Left forelimb (tissue), 1 donor: ENCODE measurements at places on chromosomes 6 and 20.

GRCh38 chr6:32163559-32164258 lies 686 bp upstream of the EGFL8 start:
- DNase-seq = no peak

- DNase-seq = no peak
Measured at GRCh38 chr6:122736163-122736562, 43.4 kb upstream of the FABP7 start.

DNA sequence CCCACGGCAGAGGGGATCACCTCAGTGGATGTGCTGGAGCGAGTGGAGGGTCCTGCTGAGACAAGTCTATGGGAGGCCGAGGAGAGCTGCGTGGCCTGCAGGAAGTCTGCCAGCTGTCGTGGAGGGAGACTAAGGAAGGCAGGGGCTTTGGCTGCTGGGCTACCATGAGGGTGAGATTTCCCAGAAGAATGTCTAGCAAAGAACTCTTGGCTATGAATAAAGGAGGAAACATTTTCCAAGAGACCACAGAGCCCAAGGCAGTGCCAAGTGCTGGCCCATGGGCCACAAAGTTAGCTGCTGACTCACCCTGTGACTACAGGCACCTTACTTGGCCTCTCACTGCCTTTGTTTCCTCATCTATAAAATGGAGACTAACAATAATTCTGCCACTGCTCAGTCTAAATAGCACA lies 73.4 kb downstream of the PRDM1 start:
- DNase-seq = no peak

DNA sequence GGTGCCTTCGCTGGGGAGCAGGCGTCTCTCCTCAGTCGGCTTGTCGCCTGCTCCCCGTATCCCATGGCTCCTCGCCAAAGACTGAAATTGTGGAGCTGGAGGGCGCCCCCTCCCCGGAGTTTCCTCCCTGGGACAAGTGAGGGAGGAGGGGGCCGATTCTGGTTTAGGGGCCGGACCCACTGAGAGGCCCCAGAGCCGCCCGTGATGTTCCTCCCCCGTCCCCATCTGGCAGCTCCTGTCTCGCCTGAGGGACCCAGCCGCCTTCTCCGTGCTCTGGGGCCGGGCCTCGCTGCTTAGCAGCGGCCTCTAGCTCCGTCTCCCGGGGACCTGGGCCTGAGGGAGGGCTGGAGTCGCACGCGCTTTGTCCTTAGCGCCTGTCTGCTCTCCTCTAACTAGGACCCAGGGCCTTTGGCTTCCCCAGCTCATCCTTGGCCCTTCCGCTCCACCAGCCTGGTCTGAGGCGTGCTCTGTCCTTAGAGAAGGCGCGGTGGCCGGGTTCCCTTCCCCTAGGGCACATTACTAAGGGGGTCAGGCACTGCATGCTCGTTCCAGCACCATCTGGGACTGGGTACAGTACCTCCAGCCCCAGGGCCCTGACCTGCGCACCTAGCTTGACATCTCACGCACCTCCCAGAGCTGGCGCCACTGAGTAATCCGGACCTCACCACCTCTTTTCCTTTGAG lies 29.7 kb downstream of the SLC12A5 start:
- no peak for DNase-seq

- no peak for DNase-seq
Measured at GRCh38 chr20:50283922-50284810, 93.5 kb downstream of the CEBPB start.

DNA sequence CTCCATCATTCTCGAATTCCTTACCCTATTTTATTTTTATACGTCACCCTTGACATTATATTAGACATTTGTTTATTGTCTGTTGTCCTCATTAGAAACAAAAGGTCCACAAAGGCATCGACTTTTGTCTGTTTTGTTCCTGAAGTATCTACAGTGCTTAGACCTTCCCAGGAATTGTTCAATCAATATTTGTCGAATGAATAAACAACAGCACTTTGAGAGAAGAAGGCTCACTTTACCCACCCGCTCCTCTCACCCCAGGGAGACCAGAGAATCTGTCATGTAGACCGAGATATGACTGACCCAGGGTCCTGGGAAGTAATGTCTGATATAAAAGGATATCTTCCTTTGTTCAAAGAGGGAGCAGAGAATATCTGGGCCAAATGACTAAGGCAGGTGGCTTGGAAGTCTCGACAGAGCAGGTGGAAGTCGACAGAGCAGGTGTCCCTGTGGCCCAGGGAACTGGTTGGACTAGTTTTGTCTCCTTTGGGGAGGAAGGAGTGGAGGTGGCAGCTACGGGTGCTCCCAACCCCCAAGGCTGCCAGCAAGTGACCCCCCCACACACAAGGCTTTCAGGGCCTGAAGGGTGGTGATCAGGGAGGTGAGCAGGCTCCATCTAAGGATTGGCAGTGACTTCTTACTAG lies 14.8 kb upstream of the CHMP4B start:
- DNase-seq = no peak

- DNase-seq = no peak
Measured at GRCh38 chr6:41697861-41698781, 37.3 kb downstream of the TFEB start.

DNA sequence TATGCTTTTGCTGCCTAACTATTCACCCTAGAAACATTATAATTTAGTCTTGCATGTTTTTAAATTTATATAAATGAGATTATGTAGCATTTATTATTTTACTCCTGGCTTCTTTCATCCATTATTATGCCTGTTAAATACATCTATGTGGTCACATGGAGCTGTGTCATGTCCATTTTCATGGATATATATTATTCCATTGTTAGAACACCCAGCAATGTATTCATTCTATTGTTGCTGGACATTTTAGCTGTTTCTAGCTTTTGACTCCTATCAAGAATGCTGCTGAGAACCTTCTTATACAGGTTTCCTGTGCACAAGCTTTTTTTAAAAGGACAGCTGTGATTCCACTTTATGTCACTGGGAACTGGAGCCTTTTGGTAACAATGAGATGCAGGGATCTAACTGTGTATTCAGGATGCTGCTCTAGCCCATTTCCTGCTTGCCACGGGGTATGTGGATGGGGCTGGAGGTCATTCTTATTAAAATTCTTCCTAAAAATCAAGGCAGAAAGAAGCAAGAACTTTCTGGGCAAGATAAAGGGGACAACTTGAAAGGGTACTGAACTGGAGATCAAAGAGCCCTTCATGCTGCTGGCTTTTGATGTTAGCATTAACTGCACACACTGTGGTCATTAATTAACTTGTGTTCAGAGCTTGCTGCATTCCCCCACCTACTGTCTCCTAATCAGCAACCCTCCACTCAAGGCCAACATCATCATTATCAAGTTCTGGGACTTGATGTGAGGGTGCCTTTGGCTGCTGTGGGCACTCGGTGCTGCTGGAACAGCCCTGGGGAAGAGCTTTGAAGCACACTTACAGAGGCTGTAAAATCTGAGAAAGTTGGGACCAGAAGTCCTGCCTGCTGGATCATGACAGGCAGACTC lies 96.6 kb upstream of the AKIRIN2 start:
- DNase-seq = no peak

DNA sequence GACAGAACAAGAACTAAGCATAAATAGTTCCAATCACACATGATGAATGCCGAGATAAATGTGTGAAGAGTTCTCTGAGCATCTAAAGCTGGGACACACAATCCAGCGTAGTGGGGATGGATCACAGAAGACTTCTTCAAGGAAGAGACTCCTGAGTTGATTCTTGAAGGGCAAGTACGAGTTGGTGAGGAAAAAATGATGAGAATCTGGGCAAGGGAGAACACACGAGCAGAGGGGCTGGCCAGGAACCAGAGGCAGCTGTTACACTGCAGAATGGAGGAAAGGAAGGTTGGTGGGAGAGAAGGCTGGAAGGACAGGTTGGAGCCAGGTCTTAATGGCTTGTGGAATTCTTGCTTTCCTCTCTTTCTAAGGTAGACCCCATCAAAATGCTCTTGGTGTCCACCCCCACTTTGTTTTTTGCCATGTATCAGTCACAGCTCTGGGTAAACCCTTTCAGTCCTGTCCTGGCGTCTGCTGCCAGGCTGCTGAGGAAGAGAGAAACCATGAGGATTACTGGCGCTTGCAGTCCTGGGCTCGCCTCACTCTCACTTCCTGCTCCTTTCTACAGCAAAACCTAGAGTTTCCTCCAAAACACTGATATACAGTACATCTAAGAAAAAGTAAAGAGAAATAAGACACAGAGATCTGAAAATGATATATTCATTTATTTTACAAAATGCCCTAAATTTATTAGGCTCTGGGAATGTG lies 127.6 kb upstream of the FAM184A start:
- DNase-seq = no peak

GRCh38 chr6:170043150-170043819 lies 247.6 kb downstream of the DLL1 start:
- no peak for DNase-seq

DNA sequence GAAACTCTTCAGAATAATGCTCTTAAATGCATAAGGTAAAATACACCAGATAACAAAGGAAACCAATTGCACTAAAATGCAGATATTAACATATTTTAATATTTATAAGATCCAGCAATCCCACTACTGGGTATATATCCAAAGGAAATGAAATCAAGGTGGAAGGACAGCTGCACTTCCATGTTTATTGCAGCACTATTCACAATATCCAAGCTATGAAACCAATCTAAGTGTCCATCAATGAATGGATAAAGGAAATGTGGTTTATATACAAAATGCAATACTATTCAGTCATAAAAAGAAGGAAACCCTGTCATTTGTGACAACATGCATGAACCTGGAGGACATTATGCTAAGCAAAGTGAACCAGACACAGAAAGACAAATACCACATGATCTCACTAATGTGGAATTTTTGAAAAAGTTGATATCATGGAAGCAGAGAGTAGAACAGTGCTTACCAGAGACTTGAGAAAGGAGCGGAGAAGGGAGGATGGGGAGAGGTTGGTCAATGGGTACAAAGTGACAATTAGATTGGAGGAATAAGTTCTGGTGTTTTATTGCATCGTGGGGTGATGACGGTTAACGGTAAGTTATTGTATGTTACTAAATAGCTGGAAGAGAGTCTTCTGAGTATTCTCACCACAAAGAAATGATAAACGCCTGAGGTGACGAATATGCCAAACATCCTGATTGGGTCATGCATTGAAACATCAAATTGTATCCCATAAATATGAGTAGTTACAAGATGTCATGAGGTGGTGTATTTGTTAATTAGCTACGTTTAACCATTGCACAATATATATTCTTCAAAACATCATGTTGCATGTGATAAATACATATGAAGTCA lies 37.9 kb upstream of the RNF24 start:
- DNase-seq = no peak

DNA sequence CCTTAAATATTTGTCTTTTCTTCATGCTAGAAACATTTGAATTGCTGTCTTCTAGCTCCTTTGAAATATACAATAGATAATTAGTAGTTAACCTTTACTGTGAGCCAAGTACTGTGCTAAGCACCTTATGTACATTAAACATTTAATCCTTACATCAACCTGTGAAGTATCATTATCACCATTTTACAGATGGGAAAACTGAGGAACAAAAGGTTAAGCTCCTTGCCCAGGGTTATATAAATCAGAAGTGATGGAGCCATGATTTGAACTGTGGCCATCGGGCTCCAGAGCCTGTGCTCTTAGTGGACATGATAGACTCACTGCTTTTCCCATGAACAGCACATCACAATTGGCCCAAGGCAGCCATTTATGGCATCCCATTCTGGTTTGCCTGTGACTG lies 140.9 kb downstream of the UNC5CL start:
- no peak for DNase-seq

GRCh38 chr20:1702855-1703254 lies 45.3 kb upstream of the SIRPG start:
- no peak for DNase-seq

DNA sequence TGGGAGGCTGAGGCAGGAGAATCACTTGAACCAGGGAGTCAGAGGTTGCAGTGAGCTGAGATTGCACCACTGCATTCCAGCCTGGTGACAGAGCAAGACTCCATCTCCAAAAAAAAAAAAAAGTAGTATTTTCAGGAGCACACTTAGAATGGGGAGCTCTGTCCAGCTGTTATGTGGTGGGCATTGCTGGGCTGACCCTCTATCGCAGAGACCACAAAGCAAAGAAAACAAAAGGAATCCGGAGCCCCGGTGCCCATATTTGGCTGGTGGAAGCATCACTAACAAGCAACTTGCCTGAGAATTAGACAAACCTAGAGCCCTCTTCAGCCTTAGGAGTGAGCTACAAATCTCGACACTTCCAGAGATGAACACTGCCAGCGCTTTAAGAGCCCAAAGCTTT lies 137.3 kb upstream of the GPR6 start:
- no peak for DNase-seq

- DNase-seq = no peak
Measured at GRCh38 chr20:11753155-11753554, 164.5 kb upstream of the BTBD3 start.

- no peak for DNase-seq
Measured at GRCh38 chr6:159718634-159719033, 8.7 kb upstream of the WTAP start.

DNA sequence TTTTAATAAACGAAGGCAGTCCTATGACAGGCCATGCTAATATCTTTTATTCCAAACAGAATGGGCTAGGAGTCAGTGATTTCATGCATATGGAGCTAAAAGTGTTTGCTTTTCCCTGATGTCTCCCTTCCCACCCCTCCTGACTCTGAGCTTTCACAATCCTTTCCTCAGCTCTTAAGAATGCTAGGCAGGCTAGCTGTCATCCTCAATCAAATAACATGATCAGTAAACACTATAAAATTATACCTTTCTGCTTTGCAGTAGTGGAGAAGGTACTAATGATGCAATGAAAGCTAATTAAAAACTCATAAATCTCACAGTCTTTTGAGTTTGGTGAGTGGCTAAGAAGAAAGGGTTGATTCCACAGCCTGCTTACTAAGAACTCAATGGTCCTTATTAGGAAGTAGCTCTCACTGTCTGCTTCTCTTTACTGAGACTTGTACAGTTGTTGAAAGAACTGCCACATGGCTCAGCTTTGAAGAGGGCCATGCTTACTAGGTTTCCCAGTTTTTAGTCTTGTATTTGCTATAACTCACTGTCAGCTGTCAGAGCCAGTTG lies 250.9 kb upstream of the JAG1 start:
- no peak for DNase-seq

DNA sequence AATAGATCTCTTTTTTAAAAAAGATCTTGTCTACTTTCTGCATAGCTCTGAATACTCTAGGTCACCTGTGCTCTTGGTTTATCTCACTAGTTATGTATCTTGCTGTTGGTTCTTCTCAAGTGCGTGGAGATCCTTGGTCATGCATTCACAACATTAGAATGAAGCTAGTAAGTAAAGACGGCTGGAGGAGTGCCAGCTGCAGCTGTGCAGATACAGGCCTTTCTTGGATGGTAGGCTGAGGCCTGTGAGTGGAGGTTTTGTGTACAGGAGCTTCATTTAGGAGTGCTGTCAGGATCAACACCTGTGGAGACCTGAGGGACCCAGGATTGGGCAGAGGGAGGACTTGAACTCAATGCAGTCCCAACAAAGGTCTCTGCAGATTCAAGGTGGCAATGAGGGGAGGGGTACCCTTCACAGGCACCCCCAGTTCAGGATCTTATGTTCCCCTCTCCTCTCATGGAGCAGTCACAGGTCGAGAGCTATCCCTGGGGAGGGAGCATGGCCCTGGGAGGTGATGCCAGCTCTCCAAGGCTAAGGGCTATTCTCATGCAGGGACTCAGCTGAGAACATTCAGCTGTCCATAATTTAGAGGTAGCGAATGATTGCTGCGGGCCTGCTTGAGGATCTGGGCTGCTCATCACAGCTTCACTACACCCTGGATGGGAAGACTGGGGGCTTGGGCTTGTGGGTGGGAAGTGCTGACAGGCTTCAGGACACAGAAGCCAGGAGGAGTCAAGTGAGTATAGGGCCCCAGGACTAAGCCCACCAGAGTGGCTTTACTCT lies 98.9 kb upstream of the ENPP5 start:
- no peak for DNase-seq

- no peak for DNase-seq
Measured at GRCh38 chr20:48624315-48625020, 203.3 kb downstream of the PREX1 start.
